H9 (cell line): ENCODE measurements at places on chromosomes 2 and 18. TPM values are rescaled to one million over a fixed set of nuclear protein-coding genes. Genes with fewer than 3 reads are reported as not detected.

RGPD4 gene
- total RNA-seq, result 0.07 TPM in 2 replicates

CCL20 gene
- total RNA-seq, result not detected in 2 replicates

DOK6 gene
- 0.20 and 0.33 TPM in 2 replicates for total RNA-seq

ERMN gene
- total RNA-seq, result 0.29 and 0.48 TPM in 2 replicates

CCDC141 gene
- total RNA-seq, result 0.83 and 1.0 TPM in 2 replicates

HIBCH gene
- 25.5 and 28.0 TPM in 2 replicates for total RNA-seq

HOXD9 gene
- not detected in 2 replicates for total RNA-seq

TEKT4 gene
- total RNA-seq, result not detected in 2 replicates

ZEB2 gene
- total RNA-seq, result 0.77 and 1.2 TPM in 2 replicates

AMER3 gene
- total RNA-seq, result 0.59 TPM in 2 replicates

GRCh38 chr2:195838002-195838401, 181.0 kb downstream of the SLC39A10 start:
- no peaks in the 10 kb centered on the region for H3K27me3 ChIP-seq
- no peak for DNase-seq
- no peak overlapping the region for H3K4me3 ChIP-seq

DNA sequence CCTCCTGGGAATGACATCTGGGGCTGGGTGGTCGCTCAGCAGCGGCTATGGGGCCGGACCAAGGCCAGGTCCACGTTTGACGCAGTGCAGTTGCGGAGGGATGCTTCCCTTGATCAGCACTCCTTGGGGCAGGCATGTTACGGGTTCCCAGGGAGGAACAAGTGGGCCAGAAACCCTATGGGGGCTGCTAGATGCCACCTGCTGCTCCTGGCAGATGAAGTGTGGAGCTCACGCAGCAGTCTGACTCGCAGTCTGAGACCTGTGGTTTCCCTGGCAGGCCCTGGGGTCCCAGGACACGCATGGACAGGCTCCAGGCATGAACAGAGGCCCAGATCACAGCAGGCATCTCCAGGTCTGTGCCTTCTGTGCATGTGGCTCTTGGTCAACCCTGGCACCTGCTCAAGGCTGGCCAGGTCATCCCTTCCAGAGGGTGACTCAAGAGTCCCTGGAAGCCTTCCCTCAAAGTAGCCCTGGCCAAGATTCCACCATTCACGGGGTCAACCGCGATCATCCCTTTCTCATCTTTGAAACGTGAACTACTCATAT, 20.0 kb downstream of the KCNF1 start:
- no peaks in the 10 kb centered on the region for H3K27me3 ChIP-seq
- no peak overlapping the region for H3K27ac ChIP-seq
- peaks cover 5% of the 10 kb centered on the region; the same call in 1 of the 2 replicates for H3K4me1 ChIP-seq
- no peak overlapping the region for H3K4me3 ChIP-seq
- DNase-seq, result no peak
- no peaks in the 10 kb centered on the region for H3K36me3 ChIP-seq

- H3K27me3 ChIP-seq, result no peaks in the 10 kb centered on the region
- no peak overlapping the region for H3K27ac ChIP-seq
- no peak for DNase-seq
- no peaks in the 10 kb centered on the region for H3K36me3 ChIP-seq
These were observed 433.3 kb upstream of the TMEFF2 start for GRCh38 chr2:192628017-192628416.

DNA sequence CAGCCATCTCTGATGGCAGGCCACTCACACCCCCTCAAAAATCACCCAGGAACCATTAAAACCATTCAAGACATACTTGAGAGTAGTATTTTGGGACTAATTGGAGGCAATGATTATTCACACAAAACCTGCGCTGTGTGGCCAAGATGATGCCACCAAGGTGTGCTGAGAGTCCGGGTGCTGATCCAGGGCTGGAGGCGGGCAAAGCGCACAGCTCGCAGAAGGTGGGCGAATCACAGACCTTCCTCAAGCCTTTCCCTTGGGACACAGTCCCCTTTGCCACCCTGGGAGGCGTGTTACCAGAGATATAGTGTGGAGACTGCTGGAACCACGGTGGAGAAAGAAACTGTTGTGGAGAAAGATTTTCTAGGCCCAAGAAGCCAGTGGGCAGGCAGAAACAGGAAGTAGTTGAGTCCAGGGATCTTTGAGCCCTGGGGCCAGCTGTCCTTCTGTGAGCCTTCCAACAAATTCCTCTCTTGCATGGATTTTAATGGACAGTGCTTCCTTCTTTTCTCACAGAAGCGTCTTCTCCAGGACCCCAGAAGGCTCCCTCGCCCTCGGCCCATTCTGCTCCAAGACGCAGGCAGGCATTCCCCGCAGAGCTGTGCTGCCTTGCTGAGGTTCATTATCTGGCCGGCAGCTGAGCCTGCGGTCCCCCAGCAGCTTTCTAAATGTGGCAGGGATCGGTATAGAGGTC, 8.0 kb downstream of the COPS9 start:
- peaks cover 61% of the 10 kb centered on the region for H3K36me3 ChIP-seq
- no peaks in the 10 kb centered on the region for H3K4me1 ChIP-seq
- DNase-seq, result peak; percentile 2
- H3K27ac ChIP-seq, result no peak overlapping the region

DNA sequence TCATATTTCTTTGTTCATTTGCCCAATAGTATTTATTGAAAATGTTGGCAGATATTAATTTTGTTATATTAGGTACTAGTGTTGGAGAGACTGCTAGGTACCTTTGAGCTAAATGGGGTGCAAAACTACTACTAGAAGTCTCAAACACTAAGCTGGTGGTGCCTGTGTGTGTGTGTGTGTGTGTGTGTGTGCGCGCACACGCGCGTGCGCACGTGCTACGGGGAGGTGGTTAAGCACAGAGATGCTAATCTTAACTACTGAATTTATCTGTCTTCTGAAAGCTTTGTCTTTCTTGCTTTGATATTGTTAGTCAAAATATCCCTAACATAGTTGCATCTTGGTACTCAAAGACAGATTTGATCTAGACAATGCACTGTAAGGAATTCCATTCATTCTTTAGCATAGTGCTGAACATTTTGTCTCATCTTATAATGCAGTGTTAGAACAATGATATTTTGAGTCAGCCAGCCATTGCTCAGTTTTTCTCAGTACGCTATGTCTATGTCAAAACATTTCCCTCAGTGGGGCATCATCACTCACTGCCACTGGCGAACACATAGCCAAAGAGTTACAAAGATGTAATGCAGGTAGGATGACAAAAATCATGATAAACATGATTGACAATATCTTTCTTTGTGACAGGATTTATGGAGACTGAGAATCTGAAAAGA, 396.0 kb upstream of the RGPD4 start:
- no peak overlapping the region for H3K4me3 ChIP-seq
- no peak for DNase-seq
- H3K4me1 ChIP-seq, result no peaks in the 10 kb centered on the region
- H3K27me3 ChIP-seq, result no peaks in the 10 kb centered on the region
- peaks cover 3% of the 10 kb centered on the region; the same call in 1 of the 3 replicates for H3K36me3 ChIP-seq

- H3K27me3 ChIP-seq, result no peaks in the 10 kb centered on the region; the same call in 1 of the 2 replicates
- H3K4me1 ChIP-seq, result no peaks in the 10 kb centered on the region
These were observed 7.9 kb downstream of the TMEM18 start for GRCh38 chr2:669323-669722.

GRCh38 chr2:222492683-222493082, 68.3 kb downstream of the SGPP2 start:
- no peak for DNase-seq
- no peaks in the 10 kb centered on the region for H3K4me1 ChIP-seq
- H3K36me3 ChIP-seq, result peaks cover 7% of the 10 kb centered on the region

DNA sequence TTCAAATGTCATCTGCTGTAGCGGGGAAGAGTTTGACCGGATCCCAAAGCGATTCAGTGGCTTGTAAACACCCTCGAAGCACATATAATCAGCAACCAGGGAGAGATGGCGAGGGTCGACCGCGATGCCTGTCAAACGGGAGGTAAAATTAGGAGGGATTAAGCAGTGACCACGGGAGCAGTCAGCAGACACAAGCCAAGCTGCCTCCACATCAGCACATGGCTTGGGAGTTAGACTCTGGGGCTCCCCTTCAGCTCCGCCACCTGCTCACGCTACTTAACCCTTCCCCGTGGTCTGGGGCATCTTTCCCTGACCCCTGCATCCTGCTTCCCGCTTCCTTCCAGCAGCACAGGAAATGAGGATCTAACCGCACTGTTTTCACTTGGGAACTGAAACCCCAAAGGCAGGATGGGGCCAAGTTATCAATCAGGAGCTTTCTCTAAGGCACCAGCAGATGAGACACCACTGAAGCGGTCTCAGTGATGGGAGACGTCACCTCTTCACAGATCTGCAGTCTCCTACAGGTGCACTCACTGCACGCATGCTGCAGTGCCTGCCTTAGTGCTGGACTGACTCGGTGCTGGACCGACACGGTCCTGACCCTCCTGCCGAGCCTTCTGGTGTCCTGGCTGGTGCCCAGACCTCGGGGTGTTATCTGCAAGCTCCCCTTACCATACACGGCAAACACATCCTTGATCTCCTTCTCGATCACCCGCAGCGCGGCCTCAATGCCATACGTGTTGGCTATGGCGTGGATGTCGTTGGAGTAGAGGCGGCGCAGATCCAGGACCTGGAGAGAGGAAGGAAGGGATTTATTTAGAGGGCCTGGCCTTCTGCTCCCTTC, 77.5 kb downstream of the POLR1A start:
- no peak overlapping the region for H3K4me3 ChIP-seq
- no peak for DNase-seq
- no peak overlapping the region for H3K27ac ChIP-seq
- H3K4me1 ChIP-seq, result no peaks in the 10 kb centered on the region
- H3K27me3 ChIP-seq, result no peaks in the 10 kb centered on the region

DNA sequence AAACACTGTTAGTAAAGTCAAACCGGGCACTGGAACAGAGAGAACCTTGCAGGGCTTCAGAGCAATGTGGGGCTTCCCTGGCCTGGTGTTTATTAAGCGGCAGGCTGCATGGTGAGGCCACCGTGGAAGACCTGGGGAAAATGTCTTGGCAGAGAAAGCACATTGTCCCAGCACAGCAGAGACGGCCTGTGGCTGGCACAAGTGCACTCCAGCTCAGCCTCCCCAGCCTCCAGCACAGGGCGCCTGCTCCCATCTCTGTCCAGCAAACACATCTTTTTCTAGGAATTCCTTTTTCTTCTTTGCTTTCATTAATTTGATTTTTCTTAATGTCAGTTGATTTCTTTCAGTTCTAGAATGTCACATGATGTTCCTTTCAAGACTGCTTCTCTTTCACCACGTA, 138.2 kb upstream of the NFATC1 start:
- H3K27me3 ChIP-seq, result no peaks in the 10 kb centered on the region
- DNase-seq, result no peak
- no peak overlapping the region for H3K27ac ChIP-seq
- H3K4me1 ChIP-seq, result no peaks in the 10 kb centered on the region
- no peak overlapping the region for H3K4me3 ChIP-seq

- peaks cover 9% of the 10 kb centered on the region for H3K4me1 ChIP-seq
- no peak for DNase-seq
- H3K4me3 ChIP-seq, result no peak overlapping the region
- H3K36me3 ChIP-seq, result no peaks in the 10 kb centered on the region
- no peaks in the 10 kb centered on the region for H3K27me3 ChIP-seq
- H3K27ac ChIP-seq, result no peak overlapping the region
These were observed 178.7 kb downstream of the PDE11A start for GRCh38 chr2:177893880-177894279.

DNA sequence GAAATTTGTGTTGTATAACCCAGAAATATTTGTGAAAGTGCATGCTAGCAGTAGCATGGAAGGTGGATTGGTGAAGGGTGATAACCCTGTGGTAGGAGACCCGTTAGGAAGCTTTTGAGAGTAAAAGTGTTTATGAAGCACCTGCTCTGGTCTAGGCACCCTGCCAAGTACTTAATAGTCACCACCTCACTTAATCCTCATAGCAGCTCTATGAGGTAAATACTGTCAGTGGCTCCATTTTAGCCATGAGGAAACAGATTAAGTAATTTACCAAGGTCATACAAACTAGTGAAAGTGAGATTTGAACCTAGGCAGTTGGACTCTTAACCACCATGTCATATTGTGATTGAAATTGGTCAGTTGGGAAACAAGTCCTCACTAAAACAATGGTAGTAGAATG, 66.8 kb downstream of the TET3 start:
- H3K4me1 ChIP-seq, result peaks cover 6% of the 10 kb centered on the region; the same call in 1 of the 2 replicates
- no peak overlapping the region for H3K4me3 ChIP-seq
- no peak overlapping the region for H3K27ac ChIP-seq
- no peak for DNase-seq

GRCh38 chr2:70643715-70644114, 90.1 kb upstream of the TGFA start:
- no peak overlapping the region for H3K4me3 ChIP-seq
- H3K27me3 ChIP-seq, result no peaks in the 10 kb centered on the region
- H3K27ac ChIP-seq, result no peak overlapping the region
- no peaks in the 10 kb centered on the region for H3K36me3 ChIP-seq
- no peaks in the 10 kb centered on the region; the same call in 1 of the 2 replicates for H3K4me1 ChIP-seq

- no peak overlapping the region for H3K4me3 ChIP-seq
- H3K27me3 ChIP-seq, result no peaks in the 10 kb centered on the region
- no peak for DNase-seq
- no peak overlapping the region for H3K27ac ChIP-seq
These were observed 115.6 kb downstream of the SMAD7 start for GRCh38 chr18:48835119-48835518.

DNA sequence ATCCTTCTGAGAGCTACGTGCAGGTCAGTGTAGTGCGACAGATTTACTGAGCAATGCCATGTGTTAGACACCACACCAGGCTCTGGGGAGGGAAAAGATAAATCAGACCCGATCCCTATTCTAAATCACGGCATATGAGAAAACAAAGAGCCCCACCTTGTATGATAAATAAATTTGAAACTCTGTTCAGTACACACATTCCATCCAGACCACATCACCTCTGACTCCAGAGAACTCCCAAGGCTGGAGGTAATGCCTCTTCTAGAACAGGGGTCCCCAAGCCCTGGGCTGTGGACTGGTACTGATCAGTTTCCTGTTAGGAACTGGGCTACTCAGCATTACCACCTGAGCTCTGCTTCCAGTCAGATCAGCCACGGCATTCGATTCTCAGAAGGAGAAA, 77.3 kb downstream of the QPCT start:
- H3K27ac ChIP-seq, result no peak overlapping the region
- H3K4me3 ChIP-seq, result no peak overlapping the region
- H3K4me1 ChIP-seq, result no peaks in the 10 kb centered on the region
- no peak for DNase-seq
- no peaks in the 10 kb centered on the region for H3K36me3 ChIP-seq
- H3K27me3 ChIP-seq, result no peaks in the 10 kb centered on the region

DNA sequence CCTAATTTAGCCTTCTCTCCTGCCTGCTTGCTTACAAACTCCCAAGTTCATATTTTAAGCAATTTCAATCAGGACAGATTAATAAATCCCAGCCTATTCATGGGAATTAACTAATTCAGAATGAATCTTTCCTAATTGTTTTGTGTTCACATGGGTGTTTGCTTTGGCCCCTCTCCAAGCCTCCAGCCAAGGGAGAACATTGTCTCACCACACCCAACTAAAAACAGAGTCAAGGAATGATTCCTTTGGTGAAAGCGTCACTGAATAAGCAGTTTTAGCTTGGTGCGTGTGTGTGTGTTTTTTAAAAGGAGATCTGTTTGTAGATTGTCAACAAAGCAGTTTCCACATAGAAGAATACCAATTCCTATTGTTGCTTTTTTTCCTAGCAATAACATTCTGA, 43.0 kb upstream of the DSG1 start:
- no peaks in the 10 kb centered on the region for H3K27me3 ChIP-seq
- no peak overlapping the region for H3K27ac ChIP-seq
- no peaks in the 10 kb centered on the region for H3K36me3 ChIP-seq
- no peak for DNase-seq
- no peak overlapping the region for H3K4me3 ChIP-seq
- peaks cover 2% of the 10 kb centered on the region; the same call in 1 of the 2 replicates for H3K4me1 ChIP-seq
